MCF 10A (cell line): ENCODE measurements at places on chromosomes 5 and 9. TPM values are rescaled to one million over a fixed set of nuclear protein-coding genes. Genes with fewer than 3 reads are reported as not detected.
A peak's percentile ranks its signal among the peaks of the same experiment; 100 is the strongest.

- DNase-seq: no peak
- H3K27ac ChIP-seq: no peak overlapping the region
- no peak overlapping the region for H3K4me3 ChIP-seq
These were observed 40.0 kb downstream of the CPLANE1 start for GRCh38 chr5:37208883-37209797.

- no peaks in the 10 kb centered on the region for H3K4me1 ChIP-seq
- H3K27me3 ChIP-seq: no peaks in the 10 kb centered on the region
- no peak overlapping the region for H3K4me3 ChIP-seq
These were observed 69.3 kb downstream of the TLE4 start for GRCh38 chr9:79641070-79641469.

GRCh38 chr9:112249277-112249676 is 74.2 kb upstream of the SUSD1 start:
- peaks cover 18% of the 10 kb centered on the region for H3K4me1 ChIP-seq
- DNase-seq: peak; percentile 17

GRCh38 chr9:27365707-27366376 is 68.9 kb upstream of the EQTN start:
- H3K27ac ChIP-seq: no peak overlapping the region
- DNase-seq: no peak
- H3K4me3 ChIP-seq: no peak overlapping the region
- no peaks in the 10 kb centered on the region for H3K27me3 ChIP-seq
- H3K4me1 ChIP-seq: peaks cover 25% of the 10 kb centered on the region

GRCh38 chr9:77908293-77908692 is 123.3 kb downstream of the GNAQ start:
- no peaks in the 10 kb centered on the region for H3K27me3 ChIP-seq
- H3K4me1 ChIP-seq: peaks cover 22% of the 10 kb centered on the region
- H3K36me3 ChIP-seq: no peaks in the 10 kb centered on the region
- no peak overlapping the region for H3K27ac ChIP-seq
- no peak overlapping the region for H3K4me3 ChIP-seq

DNA sequence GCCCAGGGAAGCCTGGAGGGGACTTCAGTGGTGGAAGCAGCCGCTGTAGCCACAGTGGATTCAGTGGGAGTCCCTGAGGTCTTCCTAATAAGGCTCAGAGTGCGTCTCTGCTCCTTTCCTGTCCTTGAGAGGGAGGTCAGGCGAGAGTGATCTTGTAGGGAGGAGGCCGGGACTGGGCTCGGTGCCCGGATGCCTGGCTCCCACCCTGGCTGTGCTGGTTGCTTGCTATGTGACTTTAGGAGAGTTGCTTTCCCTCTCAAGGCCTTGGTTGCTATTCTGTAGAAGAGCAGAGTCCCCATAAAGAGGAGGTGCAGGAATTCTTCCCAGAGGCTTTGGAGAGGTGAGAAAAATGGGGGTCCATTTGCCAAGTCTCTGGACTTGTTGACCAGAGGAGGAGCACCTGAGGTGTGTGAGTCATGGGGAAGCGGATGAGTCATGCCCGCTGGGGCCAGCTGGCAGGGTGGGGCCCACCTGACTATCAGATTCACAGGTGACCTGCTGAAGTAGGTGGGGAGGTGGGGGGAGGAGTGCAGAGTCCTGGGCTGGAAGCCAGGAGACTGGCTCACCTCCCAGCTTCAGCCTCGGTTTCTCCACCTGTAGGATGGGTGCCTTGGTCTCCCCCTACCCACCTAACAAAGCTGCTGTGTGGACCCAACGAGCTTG is 13.8 kb downstream of the GSN start:
- H3K4me3 ChIP-seq: peak overlapping the region; percentile 28
- H3K4me1 ChIP-seq: peaks cover 85% of the 10 kb centered on the region
- peak overlapping the region; percentile 80 for H3K27ac ChIP-seq
- H3K27me3 ChIP-seq: no peaks in the 10 kb centered on the region
- peak; percentile 96 for DNase-seq

DNA sequence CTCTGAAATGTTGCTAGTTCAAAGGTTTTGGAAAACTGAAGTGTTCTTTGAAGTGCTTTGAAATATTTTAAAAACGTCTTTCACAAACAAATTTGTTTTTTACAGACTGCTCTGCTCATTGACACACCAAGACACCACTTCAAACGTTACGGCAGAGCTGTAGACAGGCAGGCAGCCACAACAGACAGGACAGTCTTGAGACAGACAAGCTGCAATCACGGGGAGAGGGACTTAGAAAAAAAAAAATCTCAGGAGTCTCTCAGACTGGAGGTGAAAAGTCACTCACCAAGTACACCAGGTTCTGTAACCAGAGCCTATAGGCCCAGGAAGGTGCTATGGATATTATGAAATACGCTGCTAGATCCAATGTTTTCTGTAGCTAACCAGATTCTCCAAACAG is 135.4 kb downstream of the ISL1 start:
- H3K36me3 ChIP-seq: no peaks in the 10 kb centered on the region
- H3K4me1 ChIP-seq: no peaks in the 10 kb centered on the region
- no peak for DNase-seq
- H3K4me3 ChIP-seq: no peak overlapping the region

DNA sequence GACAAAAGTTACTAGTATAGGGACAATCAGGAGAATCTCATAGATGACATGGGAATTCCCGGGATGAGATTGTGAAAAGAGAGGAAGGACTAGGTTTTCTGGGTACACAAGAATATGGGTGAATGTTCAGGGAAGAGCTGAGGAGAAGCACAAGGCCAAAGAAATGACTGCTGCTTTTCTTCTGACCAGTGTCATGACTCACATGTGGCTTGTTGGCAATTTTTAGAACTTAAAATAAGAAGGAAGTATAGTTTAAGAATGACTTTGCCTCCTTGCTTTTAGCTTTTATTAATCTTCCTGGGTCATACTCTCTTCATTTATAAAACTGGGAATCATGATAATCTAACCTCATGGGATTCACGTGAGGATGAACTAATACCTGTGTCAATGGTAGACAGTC is 652.4 kb upstream of the MEF2C start:
- H3K27ac ChIP-seq: no peak overlapping the region
- H3K4me3 ChIP-seq: no peak overlapping the region
- no peak for DNase-seq
- H3K4me1 ChIP-seq: no peaks in the 10 kb centered on the region
- no peaks in the 10 kb centered on the region for H3K27me3 ChIP-seq

GRCh38 chr5:14028188-14028587 is 83.7 kb upstream of the DNAH5 start:
- no peaks in the 10 kb centered on the region for H3K27me3 ChIP-seq
- H3K4me1 ChIP-seq: no peaks in the 10 kb centered on the region
- H3K36me3 ChIP-seq: no peaks in the 10 kb centered on the region
- no peak for DNase-seq
- no peak overlapping the region for H3K4me3 ChIP-seq

- H3K27ac ChIP-seq: no peak within 1 kb of the TSS
- H3K4me1 ChIP-seq: peaks cover 6% of the 10 kb centered on the region
- DNase-seq: peak; percentile 56
- H3K36me3 ChIP-seq: no peaks in the 10 kb centered on the region
- H3K27me3 ChIP-seq: peaks cover 14% of the 10 kb centered on the region
- peak within 1 kb of the TSS; percentile 65 for H3K4me3 ChIP-seq
These were observed at the start of gene LMX1B for GRCh38 chr9:126613651-126614050. LMX1B (plus strand) TSS chr9:126613928; CDS start chr9:126614450, 522 bp downstream.

DNA sequence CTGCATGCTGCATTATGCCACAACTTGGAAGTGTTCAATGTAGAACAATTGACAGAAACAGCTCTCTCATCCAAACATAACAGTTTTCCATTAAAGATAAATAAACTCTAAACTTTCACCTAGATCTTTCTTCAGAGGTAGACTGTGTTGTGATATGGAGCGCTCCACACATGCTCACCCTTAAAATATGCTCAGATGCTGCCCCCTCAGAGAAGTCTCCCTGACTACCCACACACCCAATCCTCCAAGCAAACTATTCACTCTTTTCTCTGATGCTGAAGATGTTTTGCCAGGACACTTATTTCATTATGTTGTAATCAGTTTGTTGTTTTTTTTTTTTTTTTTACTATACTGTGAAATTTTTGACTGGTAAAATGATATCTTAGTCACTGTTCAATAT is 206.6 kb upstream of the RASA1 start:
- no peaks in the 10 kb centered on the region for H3K27me3 ChIP-seq
- no peak overlapping the region for H3K4me3 ChIP-seq
- no peak overlapping the region for H3K27ac ChIP-seq
- no peaks in the 10 kb centered on the region for H3K36me3 ChIP-seq

DNA sequence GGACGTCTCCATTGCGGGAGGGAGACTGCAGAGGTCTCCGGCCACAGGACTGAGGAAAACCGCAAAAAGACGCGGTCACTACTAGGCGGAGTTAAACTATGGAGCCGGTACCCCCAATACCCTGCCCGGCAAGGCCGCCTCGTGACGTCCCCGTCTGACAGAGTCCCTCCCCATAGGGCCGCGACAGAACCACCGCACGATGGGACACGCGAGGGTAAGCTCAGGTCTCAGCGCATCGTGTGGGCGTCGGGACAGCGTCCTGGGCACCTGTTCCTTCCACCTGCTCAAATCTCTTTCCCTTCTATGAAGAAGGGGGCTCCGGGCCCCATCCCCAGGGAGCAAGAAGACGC is 35.2 kb upstream of the GLDC start:
- H3K4me3 ChIP-seq: peak overlapping the region; percentile 92
- peaks cover 13% of the 10 kb centered on the region for H3K36me3 ChIP-seq
- H3K27ac ChIP-seq: peak overlapping the region; percentile 98
- no peaks in the 10 kb centered on the region for H3K27me3 ChIP-seq
- H3K4me1 ChIP-seq: peaks cover 12% of the 10 kb centered on the region

DNA sequence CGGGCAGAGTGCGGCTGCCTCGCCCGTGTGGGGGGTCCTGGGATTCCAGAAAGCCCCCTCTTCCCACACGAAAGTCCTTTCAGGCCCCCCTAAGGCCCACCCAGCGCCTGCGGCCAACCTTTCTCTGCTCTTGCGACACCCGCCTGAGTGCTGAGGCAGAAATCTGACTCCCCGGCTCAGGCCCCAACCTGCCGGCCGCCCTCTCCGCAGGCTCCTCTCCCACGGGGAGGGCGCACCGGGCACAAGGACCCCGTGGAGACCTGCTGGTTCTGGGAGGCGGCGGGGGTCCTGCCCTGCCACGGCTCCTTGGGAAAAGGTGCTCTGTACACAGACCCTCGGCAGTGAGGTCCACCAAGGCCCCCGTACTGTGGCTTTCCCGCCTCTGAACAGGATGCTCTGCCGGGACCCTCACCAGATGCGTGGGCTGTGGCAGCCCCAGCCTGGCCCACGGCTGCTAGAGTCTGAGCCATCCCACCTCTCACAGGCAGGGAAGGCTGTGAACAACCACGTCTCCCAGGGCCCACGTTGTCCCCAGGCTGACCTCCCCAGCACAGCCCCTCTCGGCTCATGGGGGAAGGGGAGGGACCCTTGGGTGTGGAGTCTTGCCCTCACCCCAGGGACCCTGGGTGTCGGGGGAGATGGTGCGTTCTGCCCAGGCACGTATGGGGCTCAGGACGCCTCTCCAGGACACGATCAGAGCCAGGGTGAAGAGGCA is 41.5 kb upstream of the EGFL7 start:
- no peak overlapping the region for H3K27ac ChIP-seq
- H3K4me3 ChIP-seq: no peak overlapping the region
- H3K4me1 ChIP-seq: peaks cover 12% of the 10 kb centered on the region
- H3K27me3 ChIP-seq: no peaks in the 10 kb centered on the region
- H3K36me3 ChIP-seq: peaks cover 6% of the 10 kb centered on the region

DNA sequence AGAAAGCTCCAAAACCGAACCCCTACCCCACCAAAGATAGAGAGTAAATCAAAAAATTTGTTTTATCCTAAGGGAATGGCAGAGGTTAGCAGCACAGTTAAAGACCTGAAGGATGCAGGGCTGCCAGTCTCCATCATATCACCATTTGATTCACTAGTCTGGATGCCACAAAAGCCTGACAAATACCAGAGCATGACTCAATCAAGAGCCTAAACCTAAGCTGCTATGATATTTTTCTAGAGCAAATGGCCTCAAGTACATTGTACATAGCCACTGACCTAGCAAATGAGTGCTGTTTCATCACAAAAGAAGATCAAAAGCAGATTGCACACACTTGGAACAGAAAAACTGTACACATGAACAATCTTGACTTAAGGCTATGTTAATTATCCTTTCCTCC is 48.0 kb downstream of the DPYSL3 start:
- H3K4me3 ChIP-seq: no peak overlapping the region
- H3K27ac ChIP-seq: no peak overlapping the region
- no peaks in the 10 kb centered on the region for H3K36me3 ChIP-seq
- no peaks in the 10 kb centered on the region for H3K4me1 ChIP-seq

GRCh38 chr5:116862632-116863455 is 288.2 kb upstream of the SEMA6A start:
- no peak overlapping the region for H3K4me3 ChIP-seq
- H3K27me3 ChIP-seq: no peaks in the 10 kb centered on the region
- H3K27ac ChIP-seq: no peak overlapping the region
- no peaks in the 10 kb centered on the region for H3K36me3 ChIP-seq

- peak overlapping the region; percentile 97 for H3K27ac ChIP-seq
- DNase-seq: peak; percentile 99
- H3K4me1 ChIP-seq: peaks cover 69% of the 10 kb centered on the region
- H3K4me3 ChIP-seq: peak overlapping the region; percentile 61
- no peaks in the 10 kb centered on the region for H3K27me3 ChIP-seq
These were observed 10.4 kb upstream of the SPINK4 start for GRCh38 chr9:33229359-33230114.

DNA sequence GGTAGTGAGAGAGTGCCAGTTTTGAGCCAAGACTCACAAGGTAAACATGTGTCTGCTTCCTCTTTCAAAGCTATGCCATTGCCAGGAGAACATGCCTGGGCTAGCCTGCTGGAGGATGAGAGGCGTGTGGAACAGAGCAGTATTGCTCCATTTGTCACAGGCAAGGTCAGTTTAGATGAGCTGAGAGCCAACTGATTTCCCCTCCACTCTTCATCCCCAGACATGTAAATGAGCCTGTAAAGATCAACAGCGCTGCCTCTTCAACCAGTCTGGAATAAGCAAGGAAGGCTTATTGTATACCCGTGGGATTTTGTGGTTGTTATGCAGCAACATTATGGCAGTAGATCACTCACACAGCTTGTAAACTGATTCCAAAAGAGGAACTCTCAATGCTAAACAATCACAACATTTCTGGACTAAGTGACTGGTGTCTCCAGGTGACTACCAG is 8.2 kb upstream of the GDNF start:
- no peak overlapping the region for H3K4me3 ChIP-seq
- peak overlapping the region; percentile 93 for H3K27ac ChIP-seq
- no peaks in the 10 kb centered on the region for H3K27me3 ChIP-seq
- peaks cover 11% of the 10 kb centered on the region for H3K4me1 ChIP-seq
- peak; percentile 93 for DNase-seq

GRCh38 chr5:166370928-166371690 is 1920.3 kb upstream of the WWC1 start:
- H3K27me3 ChIP-seq: no peaks in the 10 kb centered on the region
- no peaks in the 10 kb centered on the region for H3K4me1 ChIP-seq
- peak overlapping the region; percentile 62 for H3K27ac ChIP-seq
- H3K36me3 ChIP-seq: no peaks in the 10 kb centered on the region
- H3K4me3 ChIP-seq: peak overlapping the region; percentile 64
- peak; percentile 46 for DNase-seq

- H3K27me3 ChIP-seq: no peaks in the 10 kb centered on the region
- no peak for DNase-seq
- H3K36me3 ChIP-seq: no peaks in the 10 kb centered on the region
- H3K4me3 ChIP-seq: no peak overlapping the region
These were observed 325.4 kb downstream of the TMEM38B start for GRCh38 chr9:106019702-106020101.

The SLC36A3 gene
- total RNA-seq: not detected in 2 replicates

The C9orf153 gene
- 0.19 TPM in 1 of 2 replicates, not detected in the other for total RNA-seq

The SLCO4C1 gene
- not detected in 2 replicates for total RNA-seq

The SPINK4 gene
- not detected in 2 replicates for total RNA-seq

The CDC20B gene
- not detected in 2 replicates for total RNA-seq

The MEIKIN gene
- total RNA-seq: not detected in 2 replicates

The TNFSF15 gene
- 0.39 and 1.9 TPM in 2 replicates for total RNA-seq

The SLC23A1 gene
- not detected in 2 replicates for total RNA-seq
